ENCODE measurements at places on chromosomes 6 and 20.

DNA sequence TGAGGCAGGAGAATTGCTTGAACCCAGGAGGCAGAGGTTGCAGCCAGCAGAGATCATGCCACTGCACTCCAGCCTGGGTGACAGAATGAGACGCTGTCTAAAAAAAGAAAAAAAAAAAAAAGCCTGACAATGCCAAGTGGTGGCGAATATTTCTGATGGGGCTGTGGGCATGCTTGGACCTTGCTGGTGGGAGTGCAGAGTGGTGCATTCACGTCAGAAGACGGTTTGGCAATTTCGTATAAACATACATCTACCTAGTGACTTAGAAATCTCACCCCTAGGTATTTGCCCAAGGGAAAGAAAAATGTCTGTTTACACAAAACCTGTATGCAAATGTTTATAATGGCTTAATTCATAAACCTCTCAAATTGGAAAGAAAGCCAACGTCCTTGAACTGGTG lies 33.6 kb downstream of the CTCFL start:
- DNase-seq: no peak

DNA sequence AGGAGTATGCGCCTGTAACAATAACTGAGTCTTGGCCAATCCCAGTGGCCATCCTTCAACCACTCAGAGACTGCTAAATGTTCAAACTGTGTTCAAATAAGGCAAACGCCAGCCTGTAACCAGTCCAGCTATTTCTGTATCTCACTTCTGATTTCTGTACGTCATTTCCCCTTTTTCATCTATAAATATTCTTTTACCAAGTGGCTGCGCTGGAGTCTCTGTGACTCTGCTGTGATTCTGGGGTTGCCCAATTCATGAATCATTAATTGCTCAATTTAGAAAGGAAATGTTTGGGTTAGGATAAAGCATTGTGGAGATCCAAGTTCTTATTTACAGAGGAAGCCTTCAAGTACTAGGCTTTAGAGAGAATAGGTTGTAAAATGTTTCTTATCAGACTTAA lies 89.8 kb upstream of the UST start:
- DNase-seq: no peak

DNA sequence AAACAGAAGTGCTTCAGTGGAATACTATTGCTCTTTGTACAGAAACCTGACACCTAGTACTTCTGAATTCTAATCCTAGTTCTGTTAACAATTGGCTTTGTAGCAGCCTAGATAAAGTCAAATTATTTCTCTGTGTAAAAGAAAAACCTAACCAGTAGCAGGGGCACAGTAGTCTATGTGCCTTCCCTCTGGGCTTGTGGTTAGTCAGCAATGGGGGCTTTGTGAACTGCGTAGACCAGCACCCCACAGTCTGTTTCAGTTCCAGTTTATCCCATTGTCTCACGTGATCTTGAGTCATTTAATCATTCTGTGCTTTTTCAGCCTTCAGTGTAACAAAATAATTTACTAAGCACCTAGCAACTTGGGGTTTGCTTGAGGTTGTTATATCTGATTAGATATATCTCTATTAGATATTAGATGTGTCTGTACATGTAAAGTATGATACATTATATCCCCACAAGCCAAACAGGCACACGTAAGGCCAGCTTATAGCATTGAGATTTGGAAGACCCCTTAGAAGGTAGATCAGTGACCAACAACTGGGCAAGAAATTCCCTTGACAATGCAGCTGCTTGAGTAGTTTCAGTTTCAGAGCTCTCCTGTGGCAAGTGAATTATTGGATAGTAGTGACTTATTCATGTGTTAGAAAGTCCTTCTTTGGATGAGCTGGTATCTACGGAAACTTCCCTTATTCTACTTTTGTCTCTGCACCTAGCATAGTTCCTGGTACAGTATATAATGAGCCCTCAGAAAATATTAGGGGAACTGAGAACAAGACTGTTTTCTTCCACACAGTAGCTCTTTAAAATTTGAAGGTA lies 27.9 kb upstream of the CCR6 start:
- DNase-seq: no peak

DNA sequence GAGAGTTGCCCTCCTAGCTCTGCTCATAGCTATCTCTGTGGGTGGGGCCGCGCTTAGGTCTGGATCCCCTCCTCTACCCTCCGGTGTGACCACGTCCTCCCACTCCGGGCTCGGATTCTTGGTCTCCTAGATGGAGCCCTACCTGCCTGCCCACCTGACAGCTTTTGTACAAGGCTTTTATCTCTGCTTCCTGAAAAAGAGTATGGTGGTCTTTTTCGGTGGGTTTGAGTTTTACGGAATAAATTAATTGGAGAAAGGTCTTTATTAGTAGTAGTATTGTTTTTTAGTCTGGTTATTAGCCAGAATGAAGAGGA lies 773 bp downstream of the SMAP1 start:
- DNase-seq: no peak

GRCh38 chr6:117397536-117398227 lies 28.1 kb downstream of the ROS1 start:
- DNase-seq: no peak

DNA sequence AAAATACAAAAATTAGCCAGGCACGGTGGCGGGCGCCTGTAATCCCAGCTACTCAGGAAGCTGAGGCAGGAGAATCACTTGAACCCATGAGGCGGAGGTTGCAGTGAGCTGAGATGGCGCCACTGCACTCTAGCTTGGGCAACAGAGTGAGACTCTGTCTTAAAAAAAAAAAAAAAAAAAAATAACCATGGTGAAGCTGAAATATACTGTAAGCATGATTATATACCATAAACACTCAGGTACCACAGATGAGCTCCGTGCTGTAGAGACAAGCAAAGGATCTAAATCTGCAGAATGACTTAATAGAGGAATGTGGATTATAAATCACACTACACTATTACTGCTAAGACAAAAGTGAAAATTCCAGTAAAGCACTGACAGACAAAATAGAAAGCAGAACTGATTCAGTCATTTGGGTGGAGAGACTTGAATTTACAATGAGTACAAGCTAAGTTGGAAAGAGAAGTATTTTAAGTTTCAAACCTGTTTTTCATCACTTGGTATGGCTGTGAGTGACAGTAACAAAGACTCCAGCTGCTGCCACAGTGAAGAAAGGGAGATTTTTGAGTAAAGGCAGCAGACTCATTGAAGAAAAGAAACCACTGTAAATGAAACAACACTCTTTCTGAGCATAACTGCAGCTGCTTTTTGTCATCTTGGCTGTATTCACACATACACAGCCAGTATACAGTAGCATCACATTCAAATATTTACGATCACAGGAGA lies 322.1 kb downstream of the RNGTT start:
- no peak for DNase-seq

GRCh38 chr20:1341561-1342265 lies 12.8 kb upstream of the SDCBP2 start:
- no peak for DNase-seq

GRCh38 chr6:111468329-111469012 lies 14.5 kb downstream of the REV3L start:
- no peak for DNase-seq

DNA sequence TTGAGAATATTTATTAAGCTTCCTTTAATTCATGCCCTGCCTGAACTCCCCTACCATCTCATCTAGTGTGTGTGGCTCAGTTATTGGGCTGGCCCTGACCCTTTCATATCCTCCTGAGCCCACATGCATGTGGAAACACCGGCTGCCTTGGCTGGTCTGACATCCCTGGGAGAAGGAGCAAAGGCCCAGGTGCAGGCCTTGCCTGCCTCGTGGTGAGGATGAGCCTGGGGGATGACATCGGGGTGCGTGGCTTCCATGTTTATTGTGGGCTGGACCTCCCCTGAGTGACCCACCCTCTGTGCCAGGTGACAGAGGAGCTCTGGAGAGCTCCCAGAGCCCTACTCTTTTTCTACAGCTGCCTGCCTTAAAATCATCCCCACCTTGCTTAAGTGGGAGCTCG lies 69.1 kb downstream of the FOXA2 start:
- no peak for DNase-seq

GRCh38 chr6:148193063-148193680 lies 149.5 kb upstream of the SASH1 start:
- no peak for DNase-seq

GRCh38 chr20:12598894-12599293 lies 409.9 kb upstream of the SPTLC3 start:
- no peak for DNase-seq

DNA sequence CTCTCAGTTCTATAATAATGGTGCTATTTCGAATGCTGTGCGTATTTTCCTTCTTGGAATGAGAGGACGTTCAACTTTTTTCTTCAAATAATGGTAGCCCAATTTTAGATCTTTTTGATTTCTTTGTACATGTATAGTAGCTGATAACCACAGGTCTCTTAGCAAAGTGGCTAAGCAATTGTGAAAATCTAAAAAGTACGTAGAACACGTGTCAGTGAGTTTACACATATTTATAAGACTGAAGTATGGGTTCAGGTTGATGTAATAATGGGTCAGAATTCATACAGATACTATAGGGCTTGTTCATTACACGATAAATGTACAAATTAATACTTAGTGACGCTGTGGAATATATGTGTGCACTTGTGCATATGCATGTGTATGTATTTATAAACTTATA lies 1.3 kb downstream of the SMIM13 start:
- DNase-seq: no peak

- no peak for DNase-seq
These were observed 1.0 kb downstream of the MCM9 start for GRCh38 chr6:118933855-118934460.

DNA sequence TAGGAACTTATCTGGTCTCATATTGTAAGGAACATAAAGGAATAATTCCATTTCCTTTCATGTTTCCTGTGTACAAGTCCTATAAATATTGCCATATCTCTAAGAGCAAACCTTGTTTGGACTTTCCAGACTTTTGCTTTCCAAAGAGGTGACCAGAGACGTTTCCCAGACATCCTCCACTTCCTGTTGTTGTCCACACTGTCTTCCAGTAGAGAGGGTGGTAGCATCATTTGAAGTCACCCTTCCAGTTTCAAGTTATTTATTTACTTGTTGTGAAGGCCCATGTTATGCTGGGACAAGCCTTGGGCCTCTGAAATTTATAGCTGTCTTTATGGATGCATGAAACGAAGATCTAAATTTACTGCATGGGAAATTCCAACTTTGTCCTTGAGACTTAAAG lies 10.6 kb upstream of the TGM3 start:
- no peak for DNase-seq

DNA sequence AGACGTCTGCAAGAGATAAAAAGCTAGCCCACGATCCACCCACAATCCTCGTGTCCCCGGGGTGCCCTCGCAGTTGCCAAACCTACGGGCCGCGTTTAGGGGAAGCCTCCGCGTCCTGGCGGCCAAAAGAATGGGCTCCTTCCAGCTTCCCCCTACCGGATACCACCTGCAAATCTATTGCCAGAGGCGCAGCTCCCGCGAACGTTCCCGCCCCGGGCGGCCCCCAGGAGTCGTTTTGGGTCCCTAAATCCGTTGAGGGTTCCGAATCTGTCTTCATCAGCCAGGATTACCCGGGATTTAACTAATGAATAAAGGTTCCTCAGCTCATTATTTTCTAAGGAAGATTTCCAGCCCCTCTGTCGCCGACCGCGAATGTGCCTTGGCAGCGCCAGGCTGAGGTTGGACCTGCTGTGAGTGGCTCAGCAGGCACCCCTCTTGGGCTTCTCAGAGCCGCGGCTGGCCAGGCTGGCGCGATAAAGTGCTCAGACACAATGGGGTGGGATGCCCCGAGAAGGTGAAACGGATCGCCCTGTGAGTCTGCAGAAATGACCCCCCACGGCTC lies 2.8 kb upstream of the VSX1 start:
- DNase-seq: no peak

- DNase-seq: no peak
These were observed 22.3 kb downstream of the KCNB1 start for GRCh38 chr20:49460131-49460530.

DNA sequence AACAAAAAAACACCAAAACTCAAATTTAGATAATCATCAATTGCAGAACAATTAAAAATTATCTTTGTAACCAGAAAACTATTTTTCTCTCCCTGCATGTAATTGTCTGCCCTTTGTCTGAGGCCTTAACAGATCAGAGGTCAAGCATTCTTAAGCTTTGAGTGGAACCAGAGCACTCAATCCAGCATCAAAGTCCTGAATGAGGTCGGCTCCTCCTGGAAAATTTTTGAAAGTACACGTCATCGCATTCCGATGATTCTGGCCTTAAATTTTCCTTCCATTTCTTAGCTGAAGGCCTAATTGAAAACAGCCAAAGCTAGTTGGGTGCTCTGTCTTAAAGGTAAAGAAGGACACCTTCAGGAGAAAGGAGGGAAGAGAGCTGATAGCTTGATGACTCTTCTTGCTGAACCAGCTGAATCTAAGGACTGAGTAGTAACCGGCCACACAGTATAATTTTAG lies 510.2 kb upstream of the SULF2 start:
- no peak for DNase-seq

DNA sequence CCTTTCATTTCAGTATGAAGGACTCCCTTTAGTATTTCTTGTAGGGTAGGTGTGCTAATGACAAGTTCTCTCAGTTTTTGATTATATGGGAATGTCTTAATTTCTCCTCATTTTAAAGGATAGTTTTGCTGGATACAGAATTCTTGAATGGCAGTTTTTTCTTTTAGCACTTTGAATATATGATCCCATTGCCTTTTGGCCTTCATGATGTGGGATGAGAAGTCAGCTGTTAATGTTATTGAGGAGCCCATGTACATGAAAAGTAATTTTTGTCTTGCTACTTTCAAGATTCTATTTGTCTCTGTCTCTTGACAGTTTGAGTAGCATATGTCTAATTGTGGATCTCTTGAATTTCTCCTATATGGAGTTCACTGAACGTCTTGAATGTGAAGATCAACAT lies 30.9 kb downstream of the RSPH3 start:
- DNase-seq: no peak

DNA sequence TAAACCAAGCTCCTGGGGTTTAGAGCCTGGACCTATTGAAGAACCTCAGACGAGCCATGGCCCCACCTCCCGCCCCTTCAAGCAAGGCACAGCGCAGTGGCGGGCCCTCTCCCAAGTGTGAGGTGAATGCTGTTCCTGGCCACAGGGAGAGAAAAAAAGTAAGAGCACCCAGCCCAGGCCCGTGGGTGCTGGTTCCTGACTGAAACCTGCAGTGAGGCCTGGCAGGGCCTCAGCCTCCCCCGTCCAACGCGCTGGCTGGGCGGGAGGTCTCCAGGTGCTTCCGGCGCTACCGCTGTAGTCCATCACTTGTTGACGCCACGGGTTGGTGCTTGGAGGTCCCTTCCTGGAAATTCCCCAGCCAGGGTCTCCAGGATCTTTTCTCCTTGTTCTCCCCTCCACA lies 5.5 kb upstream of the FAM83C start:
- DNase-seq: no peak

DNA sequence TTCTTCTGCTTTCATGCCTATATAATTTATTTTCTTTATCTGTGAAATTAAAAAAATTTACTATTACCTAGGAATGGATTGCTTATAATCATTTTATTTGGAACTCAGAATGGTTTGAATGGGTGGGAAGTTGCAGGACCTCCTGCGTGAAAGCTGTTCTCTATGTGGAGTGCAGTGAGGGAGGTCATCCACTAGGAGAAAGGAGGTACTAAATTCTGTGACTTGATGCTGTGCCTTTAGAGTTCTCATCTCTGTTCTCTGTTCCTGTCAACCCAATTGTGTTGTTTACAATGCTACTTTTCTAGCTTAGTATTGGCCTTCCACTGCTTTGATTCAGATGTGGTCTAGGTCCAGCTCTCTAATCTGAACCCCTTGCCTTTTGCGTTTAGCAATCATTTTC lies 65.0 kb upstream of the HIVEP1 start:
- DNase-seq: no peak

- no peak for DNase-seq
These were observed 7.0 kb upstream of the KIFC1 start for GRCh38 chr6:33384581-33385020.
